ENCODE measurements at places on chromosomes 12 and 14.

- DNase-seq: no peak
These were observed 4.9 kb downstream of the GMFB start for GRCh38 chr14:54483846-54484245.

DNA sequence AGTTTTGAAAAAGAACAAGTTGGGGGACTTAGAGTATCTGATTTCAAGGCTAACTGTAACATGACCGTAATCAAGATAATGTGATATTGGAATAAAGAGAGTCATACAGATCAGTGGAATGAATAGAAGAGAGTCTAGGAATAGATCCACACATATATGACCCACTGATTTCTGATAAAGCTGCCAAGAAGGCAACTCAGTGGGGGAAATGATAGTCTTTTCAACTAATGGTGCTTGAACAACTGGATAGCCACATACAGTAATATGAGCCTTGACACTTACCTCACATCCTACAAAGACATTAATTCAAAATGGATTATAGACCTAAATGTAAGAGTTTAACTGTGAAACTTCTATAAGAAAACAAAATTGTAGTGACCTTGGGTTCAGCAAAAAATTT is 3.8 kb downstream of the PRKCH start:
- no peak for DNase-seq

GRCh38 chr12:106303202-106303820 is 778 bp downstream of the TCP11L2 start:
- DNase-seq: peak; percentile 75

- DNase-seq: no peak
These were observed 66.5 kb downstream of the TRAFD1 start for GRCh38 chr12:112191840-112192321.

DNA sequence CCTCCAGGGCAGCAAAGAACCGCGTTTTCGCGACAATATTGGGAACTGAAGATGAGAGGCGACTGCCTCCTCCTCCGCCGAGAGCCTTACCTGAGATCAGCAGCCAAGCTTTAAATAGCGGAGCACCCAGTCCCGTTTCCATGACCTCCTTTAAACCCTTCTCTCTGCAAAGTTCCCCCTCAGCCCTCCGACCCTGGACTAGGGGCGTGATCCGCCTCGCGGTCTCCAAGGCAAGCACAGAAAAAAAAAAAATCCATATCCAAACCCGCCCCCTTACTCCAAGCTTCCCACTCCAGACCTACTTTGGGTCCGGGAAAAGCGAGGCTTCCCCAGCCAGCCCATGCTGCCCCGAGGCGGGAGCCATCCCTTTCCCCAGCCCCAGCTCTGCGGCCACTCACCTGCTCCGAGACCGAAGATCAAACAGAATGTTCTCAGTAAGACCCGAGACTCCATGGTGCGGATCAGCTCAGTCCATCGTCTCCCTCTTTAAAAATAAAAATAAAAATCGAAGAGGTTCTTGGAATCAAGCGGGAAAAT is 630 bp downstream of the NELL2 start:
- DNase-seq: no peak

- peak; percentile 29 for DNase-seq
These were observed 41.8 kb downstream of the EFCAB11 start for GRCh38 chr14:89912667-89913211.

GRCh38 chr14:64702493-64703394 is 1.5 kb upstream of the PLEKHG3 start:
- DNase-seq: no peak

GRCh38 chr12:51793201-51793600 is 55.3 kb downstream of the FIGNL2 start:
- no peak for DNase-seq

- DNase-seq: no peak
These were observed 32.7 kb downstream of the CFAP54 start for GRCh38 chr12:96521895-96522682.

- DNase-seq: no peak
These were observed 65.3 kb downstream of the MSRB3 start for GRCh38 chr12:65343801-65344200.

DNA sequence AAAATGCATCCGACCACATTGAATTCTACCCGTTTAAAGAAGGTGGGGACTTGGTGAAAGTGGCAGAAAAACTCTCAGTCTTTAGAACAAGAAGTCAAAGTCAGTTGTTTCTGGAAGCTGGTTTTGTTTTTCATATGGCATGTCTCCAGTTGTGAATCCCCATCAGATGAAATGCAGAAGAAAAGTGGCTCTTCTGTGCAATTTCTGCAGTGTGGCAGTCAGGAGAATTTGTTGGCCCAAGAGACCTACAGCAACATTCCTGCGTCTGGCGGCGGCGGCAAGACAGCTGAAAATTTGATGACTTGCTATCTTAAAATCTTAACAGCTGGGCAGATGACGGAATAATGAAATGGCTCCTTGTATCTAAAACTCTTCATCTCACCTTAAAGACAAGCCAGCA is 201.5 kb downstream of the FOXN3 start:
- DNase-seq: no peak

DNA sequence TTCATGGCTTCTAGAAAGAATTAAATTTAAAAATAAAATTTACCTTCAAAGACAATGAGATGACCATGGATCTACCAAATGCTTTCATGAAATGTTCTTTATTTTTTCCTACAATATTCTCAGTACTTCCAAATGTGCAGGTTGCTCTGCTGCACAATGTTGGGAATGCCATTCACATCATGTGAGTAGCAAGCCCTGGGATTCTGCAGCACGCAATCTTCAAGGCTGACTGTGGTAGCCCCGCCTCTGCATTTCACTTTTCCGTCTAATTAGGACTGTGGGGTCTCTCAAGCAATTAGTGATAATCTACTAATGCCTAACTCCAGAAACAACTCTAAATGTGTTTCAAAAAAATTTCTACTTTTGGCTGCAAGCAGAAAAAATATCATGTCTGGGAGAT is 13.7 kb upstream of the NTN4 start:
- no peak for DNase-seq

DNA sequence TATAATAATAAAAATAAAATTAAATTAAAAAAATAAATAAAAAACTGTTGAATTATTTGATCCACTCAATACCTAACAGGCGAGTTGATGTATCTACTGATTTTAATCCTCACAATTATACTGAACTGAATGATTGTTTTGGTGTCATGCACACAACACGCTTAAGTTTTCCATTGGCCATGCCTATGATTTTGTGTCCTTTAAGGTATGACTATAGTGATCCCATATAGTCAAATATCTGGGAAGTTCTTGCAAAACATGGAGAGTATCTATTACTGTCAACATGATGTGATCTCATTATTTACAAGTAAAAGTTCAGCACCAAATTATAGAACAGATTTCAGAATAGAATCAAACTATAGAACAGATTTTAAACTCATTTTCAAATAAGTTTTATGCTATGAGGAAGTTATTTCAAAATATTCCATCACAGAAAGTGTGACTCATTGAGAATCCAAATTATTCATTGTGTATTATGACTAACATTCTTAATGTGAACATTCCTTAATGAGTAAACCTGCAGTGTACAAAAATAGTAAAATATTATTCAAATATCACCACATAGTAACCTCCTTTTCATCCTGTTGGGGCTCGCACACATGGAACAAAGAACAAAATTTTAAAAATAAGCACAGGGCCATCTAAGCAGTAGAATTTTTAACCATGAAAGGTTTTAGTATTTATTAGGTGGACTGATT is 190.4 kb downstream of the SLC25A21 start:
- DNase-seq: no peak

DNA sequence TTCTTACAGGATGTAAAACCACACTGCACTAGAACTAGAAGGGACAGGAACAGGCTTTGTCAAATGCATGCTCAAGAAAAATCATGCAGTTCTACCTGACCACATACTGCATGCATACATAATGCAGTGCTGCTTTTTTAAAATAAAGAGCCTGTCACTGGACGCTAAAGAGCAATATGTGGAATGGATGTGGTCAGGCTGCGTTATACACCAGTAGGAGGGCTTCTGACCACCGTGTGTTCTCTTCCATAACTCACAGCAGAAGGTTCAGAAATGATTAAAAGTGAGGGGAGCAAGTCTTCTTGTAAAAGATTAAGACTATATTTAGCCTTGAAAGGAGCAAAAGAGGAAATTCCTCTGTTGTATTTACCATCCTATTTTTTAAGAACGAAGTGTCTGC is 392.0 kb downstream of the EMP1 start:
- DNase-seq: no peak

GRCh38 chr12:131047789-131048610 is 94.3 kb downstream of the ADGRD1 start:
- no peak for DNase-seq

DNA sequence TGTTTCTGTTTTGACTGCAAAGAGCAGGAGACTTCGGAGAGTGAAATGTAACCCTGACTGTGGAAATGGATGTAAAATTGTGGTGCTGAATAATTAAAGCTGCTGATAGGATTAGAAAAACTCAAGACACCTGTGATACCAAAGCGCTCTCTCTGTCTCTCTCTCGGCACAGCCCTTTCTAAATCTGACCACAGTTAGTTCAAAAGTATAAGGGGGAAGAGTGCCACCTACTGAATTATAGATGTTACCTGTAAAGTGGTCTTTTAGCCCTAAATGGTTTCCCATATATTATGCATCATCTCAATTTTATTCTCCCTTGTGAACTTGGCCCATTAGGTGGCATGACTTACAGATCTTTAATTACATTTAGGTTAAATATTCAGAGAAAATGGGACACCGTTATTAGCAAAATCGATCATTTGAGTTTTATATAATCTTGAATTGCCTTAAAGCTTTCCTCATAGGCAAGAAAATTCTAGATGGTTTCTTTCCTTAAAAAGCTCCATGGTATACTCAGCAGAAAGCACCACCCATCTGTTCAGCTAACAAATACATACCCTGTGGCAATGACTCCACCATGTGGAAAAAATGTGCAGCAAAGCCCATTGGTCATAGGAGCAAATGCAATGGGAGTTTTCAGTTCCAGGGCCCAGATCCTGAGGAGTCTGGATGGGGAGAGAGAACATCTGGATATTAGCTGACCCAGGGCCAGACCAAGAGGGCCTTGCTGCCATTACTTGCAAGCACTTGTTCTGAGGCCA is 18.1 kb downstream of the RFC5 start:
- DNase-seq: no peak

- no peak for DNase-seq
These were observed 27.6 kb downstream of the CDKN1B start for GRCh38 chr12:12744546-12745305.

- no peak for DNase-seq
These were observed 527.3 kb downstream of the SNAPC1 start for GRCh38 chr14:62289471-62289870.

DNA sequence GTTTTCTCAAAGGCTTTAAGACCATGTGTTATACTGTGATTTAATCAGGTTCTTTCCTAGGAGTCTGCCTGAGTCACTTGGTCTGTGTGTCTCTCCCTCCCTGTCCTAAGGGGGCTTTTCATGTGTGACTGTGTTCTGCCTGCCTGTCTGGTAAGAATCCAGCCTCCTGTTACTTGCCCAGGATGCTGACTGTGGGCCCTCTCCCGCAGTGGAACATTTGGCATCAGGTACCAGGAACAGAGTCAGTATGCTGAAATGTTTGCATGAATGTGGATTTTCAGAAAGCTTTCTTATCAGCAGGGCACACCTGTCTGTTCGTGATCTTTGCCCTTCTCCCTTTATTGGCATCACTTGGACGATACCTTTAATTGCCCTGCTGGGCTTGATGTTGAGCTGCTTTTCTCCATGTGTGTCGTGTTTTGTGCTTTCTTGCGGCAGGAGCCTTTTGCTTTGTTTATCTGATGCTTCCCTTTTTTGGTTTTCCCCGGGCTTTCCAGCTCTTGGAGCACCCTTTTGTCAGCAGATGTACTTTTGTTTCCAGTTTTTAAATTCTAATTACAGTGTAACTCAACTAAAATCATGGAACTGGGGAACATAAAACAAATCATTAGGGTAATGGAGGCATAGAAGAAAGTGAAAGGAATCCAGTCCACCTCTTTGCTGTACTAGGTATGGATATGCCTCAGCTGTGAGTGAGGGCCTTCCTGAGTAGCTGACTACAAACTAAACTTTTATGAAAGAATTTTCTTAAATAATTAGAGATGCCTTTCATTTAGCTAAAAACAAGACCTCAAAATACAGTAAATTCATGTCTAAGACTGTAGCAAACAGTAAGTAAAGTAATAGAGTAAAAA is 72.5 kb downstream of the TRAF3 start:
- DNase-seq: no peak

Measured in midbrain (tissue), 1 donor.